Dermis microvascular lymphatic vessel endothelial cell (primary cell): ENCODE measurements at places on chromosomes 7 and 10. TPM values are rescaled to one million over a fixed set of nuclear protein-coding genes. Genes with fewer than 3 reads are reported as not detected.

DNA sequence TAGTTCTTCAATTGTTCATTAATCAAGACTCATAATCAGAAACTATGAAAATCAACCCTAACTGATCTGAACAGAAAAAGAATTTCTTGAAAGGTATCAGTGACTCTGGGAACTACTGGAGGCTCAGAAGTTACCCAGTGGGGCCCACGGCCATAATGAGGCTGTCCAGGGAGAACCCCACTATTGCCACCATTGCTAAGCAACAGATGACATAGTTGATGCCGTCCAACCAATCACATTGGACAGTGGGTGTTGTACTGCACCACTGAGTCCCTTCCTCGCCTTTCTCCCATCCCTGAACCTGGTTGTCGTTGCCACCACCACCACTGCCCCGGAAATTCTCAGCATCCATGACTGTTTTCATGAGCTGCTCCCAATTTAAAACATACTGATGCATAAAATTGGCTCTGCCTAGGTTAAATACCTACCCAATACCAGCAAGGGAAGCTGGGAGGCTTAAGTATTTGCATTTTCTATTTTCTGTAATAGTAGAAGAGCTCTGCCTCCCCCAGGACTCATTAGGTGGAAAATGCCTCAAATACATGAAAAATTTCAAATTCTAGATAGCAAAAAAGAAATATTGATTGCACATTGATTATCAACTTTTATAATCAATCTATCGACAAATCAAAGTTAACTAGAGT is 26.7 kb upstream of the USP6NL start:
- no peak for DNase-seq

DNA sequence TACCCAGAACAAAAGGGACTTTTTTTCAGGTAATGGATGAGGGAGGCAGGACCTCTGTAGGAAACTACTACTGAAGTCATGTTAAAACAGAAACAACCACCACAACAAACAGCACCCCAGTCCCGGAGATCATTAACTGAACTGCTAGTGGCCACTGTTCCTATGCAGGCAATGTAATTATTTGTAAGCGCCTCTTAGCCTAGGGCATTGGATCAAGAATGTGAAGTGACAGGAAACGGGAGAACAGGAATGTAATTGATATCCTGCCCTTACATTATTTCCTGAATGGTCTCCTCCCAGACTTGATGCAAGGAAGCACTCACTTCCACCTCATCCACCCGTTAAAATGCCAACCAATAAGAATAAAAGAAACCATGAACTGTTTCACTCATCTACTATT is 16.7 kb upstream of the GAD2 start:
- DNase-seq: no peak

DNA sequence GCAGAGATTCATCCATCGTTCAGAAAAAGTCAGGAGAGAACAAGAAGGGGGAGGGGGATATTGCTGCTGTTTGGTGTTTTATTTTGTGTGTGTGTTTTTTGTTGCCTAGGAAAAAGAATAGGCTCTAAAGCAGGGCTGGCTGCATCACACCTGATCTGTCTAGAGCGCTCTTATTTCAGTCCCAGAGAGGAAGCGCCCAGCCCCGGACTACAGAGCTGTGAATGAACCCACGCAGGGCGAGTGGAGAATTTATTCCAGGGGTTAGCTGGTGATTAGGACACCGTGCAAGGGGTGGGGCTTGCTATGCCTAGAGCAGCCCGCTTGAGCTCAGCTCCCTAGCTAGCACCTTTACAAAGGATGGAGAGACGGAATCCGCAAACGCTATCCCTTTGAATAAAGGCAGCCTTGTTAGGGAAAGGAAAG is 621 bp upstream of the FAM13C start:
- DNase-seq: peak; percentile 32

GRCh38 chr7:30478349-30479201 is at the start of gene NOD1:
Gene NOD1, minus strand, starts transcription at chr7:30478784. Its CDS starts 21,863 bp downstream, at chr7:30456921.
- peak; percentile 47 for DNase-seq

DNA sequence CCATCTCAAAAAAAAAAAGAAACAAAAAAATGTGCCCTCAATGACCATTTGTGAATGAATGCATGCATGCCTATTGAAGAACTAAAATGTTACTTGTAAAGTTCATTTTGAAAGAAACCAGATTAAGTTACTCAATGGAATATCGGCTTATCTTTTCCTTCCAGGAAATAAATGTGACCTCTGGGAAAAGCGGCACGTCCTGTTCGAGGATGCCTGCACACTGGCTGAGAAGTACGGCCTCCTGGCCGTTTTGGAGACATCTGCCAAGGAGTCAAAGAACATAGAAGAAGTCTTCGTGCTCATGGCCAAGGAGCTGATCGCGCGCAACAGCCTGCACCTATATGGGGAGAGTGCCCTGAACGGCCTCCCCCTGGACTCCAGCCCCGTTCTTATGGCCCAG is 21.9 kb downstream of the RAB19 start:
- no peak for DNase-seq

DNA sequence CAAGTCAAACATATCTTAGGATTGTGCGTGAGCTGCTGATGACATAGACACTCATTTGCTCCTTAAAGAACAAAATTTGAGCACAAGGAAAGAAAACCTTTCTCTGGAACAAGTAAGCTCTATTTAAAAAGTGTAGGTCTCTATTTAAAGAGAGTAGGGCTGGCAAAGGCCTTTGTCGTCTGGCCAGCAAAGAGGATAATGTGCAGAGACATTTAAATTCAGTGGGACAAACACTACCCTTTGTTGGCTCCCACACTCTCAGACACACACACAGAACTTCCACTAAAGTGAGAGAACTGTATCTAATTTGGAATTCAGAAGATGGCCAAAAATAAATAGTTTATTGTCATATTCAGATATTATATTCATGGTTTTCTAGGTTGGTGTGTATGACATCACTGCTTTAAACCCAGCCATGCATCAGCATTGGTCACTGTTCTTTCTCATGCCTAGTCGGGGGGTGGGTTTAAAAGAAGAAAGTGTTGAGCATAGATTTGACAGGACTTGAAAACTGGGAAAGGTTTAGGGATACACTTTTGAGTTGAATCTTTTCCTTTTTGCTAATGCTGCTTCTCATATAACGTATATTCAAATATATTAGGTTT is 49.5 kb upstream of the HDAC9 start:
- DNase-seq: no peak

Gene ENO4
- under 0.01 TPM in 1 of 2 replicates, not detected in the other for total RNA-seq

GRCh38 chr10:100508691-100509150 is 10.9 kb downstream of the SEC31B start:
- peak; percentile 63 for DNase-seq

- peak; percentile 91 for DNase-seq
Measured at GRCh38 chr7:76303202-76304147, 1.0 kb downstream of the HSPB1 start.

GRCh38 chr7:157371296-157371695 is 34.5 kb downstream of the DNAJB6 start:
- no peak for DNase-seq

Gene PRXL2A
- 101 and 174 TPM in 2 replicates for total RNA-seq

- no peak for DNase-seq
Measured at GRCh38 chr7:34296663-34297062, 361.4 kb upstream of the NPSR1 start.

Gene GFRA1
- 10.5 and 12.0 TPM in 2 replicates for total RNA-seq

Gene SLC18A3
- not detected in 2 replicates for total RNA-seq

GRCh38 chr7:94127026-94127425 is 122.9 kb upstream of the BET1 start:
- DNase-seq: no peak

Gene OGDHL
- 0.13 and 1.0 TPM in 2 replicates for total RNA-seq

Gene MSMB
- not detected in 2 replicates for total RNA-seq

DNA sequence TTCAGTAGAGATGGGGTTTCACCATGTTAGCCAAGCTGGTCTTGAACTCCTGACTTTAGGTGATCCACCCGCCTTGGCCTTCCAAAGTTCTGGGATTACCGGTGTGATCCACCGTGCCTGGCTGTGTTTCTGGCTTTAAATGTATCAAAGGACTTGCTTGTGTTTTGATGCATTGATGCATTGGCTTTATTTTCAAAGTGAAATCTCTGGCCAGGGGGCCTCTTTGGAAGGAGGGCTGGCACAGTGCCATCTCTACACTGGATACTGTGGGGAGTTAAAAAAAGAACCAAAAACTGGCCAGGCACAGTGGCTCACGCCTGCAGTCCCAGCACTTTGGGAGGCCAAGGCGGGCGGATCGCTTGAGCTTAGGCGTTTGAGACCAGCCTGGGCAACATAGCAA is 16.0 kb downstream of the MNX1 start:
- DNase-seq: no peak

GRCh38 chr7:135445690-135446089 is 64.2 kb downstream of the CNOT4 start:
- no peak for DNase-seq

DNA sequence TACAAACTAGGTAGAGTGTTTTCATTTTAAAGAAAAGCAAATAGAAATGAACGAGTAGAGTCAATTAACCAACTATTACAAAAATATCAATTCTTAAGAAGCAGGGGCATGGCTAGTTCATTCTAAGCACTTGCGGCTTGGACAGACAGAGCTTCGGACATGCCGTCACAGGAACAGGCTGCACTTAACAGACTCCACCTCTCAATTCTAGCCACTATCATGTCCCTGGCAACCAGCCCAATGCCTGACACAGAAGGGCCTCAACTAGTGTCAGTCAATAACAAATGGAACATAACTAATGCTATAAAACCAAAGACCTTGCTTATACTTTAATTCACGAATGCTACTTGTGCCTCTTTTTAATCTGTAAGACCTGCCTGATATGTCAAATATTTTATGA is 74.4 kb downstream of the TPK1 start:
- no peak for DNase-seq

- DNase-seq: peak; percentile 95
Measured at GRCh38 chr7:55552320-55553023, 19.8 kb downstream of the VOPP1 start.

- no peak for DNase-seq
Measured at GRCh38 chr7:151179946-151180345, 7.1 kb downstream of the ASB10 start.

- peak; percentile 56 for DNase-seq
Measured at GRCh38 chr10:91410638-91411371, 661 bp downstream of the HECTD2 start.

DNA sequence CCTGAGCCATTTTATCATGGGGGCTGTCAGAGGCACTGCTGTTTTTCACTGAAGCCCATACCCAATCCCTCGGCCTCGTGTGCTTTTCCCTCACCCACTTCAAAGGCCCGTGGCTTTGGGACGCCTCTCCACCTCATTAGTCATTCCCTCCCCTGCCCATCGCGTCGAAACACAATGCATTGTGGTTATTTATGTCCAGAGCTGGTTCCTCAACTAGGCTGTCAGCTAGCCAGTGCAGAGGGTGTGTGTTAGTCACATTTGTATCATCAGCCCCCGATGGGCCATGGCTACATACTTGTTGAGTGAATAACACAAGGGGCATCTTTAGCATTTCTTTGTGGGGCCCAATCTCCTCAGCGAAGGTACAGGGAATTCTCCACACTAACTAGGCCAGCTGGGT is 3.8 kb upstream of the CRCP start:
- DNase-seq: peak; percentile 39

GRCh38 chr7:120806669-120807068 is 51.3 kb downstream of the TSPAN12 start:
- DNase-seq: peak; percentile 26

Gene GTF2IRD1
- 4.1 and 6.8 TPM in 2 replicates for total RNA-seq

GRCh38 chr7:143299840-143300239 is 11.7 kb downstream of the CASP2 start:
- DNase-seq: no peak

Gene UCMA
- not detected in 2 replicates for total RNA-seq

Gene CYP3A7
- total RNA-seq: not detected in 2 replicates

GRCh38 chr10:120818301-120818700 is 32.9 kb upstream of the WDR11 start:
- no peak for DNase-seq

Gene STEAP4
- not detected in 2 replicates for total RNA-seq

- DNase-seq: no peak
Measured at GRCh38 chr10:71187197-71187596, 25.2 kb upstream of the UNC5B start.

Gene IFIT1B
- total RNA-seq: not detected in 2 replicates

DNA sequence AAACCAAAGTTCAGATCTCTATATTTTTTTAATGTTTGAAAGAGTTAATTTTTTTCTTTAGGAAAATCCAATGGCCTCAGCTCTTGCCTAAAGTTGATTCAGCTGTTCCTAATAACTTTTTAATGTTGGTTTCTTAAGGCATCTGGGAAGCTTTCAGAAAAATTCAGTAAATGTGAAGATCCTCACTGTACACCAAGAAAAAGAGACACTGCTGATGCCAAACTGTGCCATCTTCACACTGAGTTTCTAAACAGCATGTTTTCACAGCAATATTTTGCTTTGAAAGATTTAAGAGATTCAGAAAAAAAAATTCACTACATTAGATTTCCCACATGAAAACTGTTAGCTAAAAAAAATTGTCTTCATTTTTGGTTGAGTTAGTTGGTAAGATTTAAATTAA is 249.4 kb downstream of the NEBL start:
- no peak for DNase-seq

Gene CLCN1
- total RNA-seq: not detected in 2 replicates

- DNase-seq: no peak
Measured at GRCh38 chr7:26186364-26187311, 13.9 kb downstream of the HNRNPA2B1 start.

Gene CH25H
- 3.6 and 3.9 TPM in 2 replicates for total RNA-seq

Gene TAS2R40
- not detected in 2 replicates for total RNA-seq

DNA sequence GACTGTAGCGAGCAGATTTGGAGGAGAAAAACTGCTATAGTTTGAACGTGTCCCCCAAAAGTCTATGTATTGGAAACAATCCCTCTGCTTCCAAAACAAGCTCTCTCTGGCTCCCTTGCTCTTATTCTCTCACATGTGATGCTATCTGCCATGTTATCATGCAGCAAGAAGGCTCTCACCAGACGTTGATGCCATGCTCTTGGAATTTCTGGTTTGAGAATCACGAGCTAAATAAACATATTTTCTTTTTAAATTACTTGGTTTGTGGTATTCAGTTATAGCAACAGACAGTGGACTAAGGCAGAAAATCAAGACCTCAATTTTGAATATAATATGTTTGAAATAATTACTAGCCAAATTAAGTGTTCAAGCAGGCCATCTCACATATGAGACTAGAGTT is 17.5 kb upstream of the GNAT3 start:
- no peak for DNase-seq
